ENCODE measurements at places on chromosomes 5 and 9.
A peak's percentile ranks its signal among the peaks of the same experiment; 100 is the strongest.

DNA sequence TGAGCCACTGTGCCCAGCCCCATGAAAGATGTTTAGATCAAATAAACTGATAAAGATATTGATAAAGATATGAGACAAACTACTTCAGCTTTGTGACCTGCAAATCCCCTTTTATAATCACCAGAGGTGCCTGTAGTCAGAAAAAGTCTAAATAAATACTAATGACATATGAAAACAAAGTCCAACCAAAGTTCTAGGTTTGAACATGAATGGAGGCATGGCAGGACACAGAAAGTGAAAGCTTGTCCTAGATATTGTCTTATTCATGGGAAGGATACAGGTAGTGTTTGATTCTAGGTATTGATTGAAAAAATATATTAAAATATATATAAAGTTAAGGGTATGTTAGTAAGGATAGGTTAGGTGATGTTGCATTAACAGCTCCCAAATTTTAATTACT lies 24.6 kb upstream of the PSAT1 start:
- no peak for DNase-seq

DNA sequence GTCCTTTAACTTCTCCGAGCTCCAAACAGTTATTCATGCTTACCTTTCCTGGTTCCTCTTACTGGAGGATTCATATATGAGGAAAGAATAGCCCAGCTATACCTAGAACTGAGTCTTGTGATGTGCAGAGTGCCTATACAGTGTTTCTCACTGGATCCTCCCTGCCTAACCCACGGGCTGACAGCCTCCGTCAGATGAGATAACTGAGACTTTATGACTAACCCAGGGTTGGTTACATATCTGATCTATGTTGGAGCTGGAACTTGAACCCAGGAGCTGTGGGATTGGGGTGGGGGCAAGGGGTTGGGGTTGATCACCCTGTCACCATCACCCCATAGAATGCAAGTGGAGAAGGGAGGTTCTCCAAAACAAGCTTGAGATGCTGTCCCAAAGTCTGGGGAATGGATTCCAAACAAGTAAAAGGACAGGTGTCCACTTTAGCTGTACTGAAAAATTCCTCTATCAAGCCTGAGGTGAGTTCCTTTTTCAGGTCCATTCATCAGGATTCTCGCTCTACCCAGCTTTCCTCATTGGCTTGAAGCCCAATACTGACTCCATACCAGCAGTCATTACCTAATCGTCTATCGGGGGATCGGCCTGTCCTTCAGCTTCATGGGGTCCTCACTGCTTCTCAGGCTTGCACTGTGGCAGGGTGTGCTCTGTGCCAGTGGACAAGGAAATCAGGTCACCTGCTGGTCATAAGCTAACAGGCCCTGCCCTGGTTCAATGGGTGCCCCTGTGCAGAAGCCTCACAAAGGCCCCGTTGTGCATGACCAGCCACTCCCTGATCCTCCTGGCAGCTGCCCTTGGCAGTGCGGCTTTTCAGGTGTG lies 100.6 kb downstream of the ARHGAP26 start:
- no peak for DNase-seq

DNA sequence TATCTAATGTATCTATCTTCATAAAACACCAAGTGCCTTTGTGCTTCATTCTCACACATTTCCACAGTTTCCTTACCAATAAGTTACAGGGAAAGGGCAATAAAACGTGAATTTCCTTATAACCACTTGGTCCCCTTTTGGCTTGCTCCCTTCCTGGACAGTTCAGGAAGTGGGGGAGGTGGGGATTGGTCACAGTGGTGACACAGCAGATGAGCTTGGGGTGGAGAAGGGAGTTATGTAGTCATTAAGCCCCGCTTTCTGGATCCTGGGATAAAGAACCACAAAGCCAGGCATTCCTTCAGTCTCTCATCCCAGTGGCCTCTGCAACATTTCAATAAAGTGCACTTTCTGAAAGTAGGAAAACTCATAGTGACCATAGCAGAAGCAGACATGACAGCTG lies 47.1 kb upstream of the FYB1 start:
- DNase-seq: no peak

DNA sequence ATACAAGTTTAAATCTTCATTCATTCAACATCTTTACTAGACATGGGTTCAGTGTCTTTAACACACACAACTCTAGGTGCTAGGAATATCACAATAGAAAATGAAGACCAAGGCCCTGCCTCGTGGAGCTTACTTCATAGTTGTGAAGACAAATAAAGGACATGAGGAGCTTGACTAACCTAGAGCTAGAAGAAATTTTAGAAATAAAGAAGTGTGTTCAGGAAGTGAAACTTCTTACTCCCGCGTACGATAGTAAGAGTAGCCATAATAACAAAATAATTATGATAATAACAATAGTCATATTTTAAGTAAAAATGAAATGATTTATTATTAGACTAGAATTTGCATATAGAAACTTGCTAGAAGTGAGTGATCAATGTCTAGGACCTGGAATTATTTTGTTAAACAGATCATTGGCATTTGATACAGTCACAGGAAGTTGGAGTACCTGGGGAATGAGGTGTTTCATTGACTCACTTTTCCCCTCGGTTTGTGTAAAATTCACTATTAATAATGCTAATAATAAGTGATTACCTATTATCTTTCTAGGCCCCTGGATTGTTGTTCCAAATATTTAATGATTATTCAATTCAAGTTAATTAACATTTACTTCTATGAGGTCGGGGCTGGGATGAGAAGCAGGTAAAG lies 331.3 kb downstream of the NSG2 start:
- DNase-seq: no peak

DNA sequence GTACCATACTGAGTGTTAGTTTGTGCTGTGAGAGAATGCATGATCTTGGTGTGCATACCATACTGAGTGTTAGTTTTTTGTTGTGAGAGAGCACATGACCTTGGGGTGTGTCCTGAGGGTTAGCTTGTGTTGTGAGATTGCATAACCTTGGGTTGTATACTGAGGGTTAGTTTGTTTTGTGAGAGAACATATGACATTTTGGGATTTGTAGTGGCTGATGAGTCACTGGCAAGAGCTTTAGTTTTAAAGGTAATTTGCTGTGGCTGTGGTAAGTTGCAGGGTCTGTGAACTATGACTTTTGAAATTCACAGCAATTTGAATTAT lies 1068.3 kb upstream of the EDIL3 start:
- DNase-seq: no peak

DNA sequence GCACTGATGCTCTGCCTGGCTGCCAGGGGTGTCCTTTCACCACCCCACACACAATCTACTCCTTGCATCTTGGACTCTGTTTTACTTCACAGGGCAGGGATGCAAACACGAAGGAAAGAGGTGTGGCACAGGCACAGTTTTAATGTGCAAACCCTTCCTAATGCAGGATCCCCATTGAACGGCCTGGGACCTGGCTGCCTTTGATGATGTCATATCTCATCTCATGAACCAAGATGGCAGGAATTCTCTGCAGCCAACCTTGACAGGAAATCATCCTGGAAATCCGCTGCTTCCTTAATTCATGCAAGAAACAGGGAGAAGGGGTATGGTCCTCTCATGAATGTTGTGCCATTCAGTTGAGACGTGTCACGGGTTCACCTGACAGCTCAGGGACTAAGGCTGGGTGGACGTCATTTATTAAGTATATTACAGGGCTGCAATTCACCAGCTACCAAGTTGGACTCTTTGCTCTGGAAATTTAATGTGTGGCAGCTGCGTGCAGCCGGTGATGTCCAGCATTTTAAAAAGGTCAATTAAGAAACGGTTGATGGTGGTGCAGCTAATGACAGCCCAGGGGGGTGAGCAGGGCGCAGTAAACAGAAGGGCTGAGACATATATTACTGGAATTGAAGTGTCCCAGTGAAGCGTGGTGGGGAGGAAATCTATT lies 91.5 kb downstream of the LMNB1 start:
- DNase-seq: no peak

GRCh38 chr9:136533775-136534157 lies 12.1 kb downstream of the NOTCH1 start:
- DNase-seq: no peak

DNA sequence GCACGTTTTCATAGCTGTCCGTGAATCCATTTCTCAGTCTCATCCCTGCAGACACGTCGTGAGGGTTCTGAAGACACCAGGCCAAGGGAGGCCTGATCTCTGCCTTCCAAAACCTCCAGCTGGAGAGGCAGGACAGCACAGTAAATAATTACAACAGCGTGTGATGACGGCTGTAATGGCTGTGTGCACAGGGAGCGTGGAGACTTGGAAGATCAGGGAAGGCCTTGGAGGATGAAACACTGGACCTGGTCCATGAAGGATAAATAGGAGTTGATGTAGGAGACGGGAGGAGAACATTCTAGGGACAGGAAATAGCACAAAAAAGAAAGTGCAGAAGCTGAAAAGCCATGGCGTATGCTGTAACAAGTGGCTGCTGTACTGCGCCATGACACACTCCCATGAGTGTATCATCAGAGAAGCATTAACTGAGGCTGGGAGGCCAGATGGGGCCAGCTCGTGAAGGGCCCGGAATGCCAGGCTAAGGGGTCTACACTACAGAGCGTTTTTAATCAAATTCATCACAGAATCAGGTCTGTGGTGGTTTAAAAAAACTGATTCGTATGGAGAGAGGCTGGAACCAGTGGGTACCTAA lies 97.2 kb downstream of the CRB2 start:
- no peak for DNase-seq

DNA sequence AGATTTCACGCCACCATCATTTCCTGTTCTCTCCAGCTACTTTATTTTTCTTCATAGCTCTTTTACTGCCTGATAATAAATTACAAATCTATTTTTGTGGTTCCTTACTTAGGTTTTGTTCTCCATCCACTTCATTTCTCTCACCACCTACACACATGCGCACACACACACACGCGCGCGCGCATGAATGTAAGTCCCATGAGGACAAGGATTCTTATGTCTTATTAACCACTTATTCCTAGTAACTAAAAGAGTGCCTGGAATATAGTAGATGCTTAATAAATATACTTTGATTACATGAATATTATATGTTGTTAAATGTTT lies 116.5 kb downstream of the TRPM6 start:
- DNase-seq: no peak

- no peak for DNase-seq
These were observed 170.5 kb downstream of the GABBR2 start for GRCh38 chr9:98538203-98538602.

- DNase-seq: no peak
These were observed 31.1 kb upstream of the PCA3 start for GRCh38 chr9:76733096-76733495.

DNA sequence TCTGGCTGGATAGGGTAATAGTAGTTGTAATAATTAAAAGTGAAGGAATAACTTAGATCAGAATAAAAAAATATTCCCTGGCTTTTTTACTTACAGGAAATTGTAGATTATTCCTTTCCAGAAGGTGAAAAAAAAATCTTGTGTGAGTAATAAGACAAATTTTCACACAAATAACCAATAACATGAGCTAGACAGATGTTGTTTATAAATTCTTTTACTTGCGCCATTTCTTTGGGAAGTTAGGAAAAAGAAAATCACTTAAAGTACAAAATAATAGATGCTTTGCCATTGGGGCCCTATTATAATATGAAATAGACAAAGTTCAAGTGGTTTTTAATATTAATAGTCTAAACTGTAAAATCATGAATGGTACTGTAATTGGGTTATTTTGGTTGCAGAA lies 204.1 kb downstream of the ARRDC3 start:
- DNase-seq: no peak

DNA sequence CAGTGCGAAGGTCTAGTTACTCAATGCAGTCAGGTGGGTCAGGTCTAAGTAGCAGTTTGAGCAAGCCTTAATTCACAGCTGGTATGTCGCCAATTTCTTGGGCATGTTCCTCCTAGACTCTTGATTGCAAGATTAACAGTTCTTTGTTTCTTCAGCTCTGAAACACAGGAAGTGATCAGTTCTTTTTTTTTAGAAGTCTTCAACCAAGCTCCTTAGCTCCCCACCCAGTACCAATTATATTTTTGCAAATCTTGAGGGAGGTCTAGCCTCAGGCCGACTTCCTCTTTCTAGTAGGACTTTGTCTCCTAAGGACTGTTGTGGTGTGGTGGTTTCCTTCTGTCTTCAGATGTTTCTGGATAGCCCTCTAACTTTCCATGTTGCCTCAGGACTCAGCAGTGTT lies 2054.2 kb downstream of the MAT2B start:
- no peak for DNase-seq

- no peak for DNase-seq
These were observed 4.3 kb upstream of the SLC22A5 start for GRCh38 chr5:132365213-132365612.

- no peak for DNase-seq
These were observed 33.5 kb upstream of the ZNF354B start for GRCh38 chr5:178826216-178826615.

DNA sequence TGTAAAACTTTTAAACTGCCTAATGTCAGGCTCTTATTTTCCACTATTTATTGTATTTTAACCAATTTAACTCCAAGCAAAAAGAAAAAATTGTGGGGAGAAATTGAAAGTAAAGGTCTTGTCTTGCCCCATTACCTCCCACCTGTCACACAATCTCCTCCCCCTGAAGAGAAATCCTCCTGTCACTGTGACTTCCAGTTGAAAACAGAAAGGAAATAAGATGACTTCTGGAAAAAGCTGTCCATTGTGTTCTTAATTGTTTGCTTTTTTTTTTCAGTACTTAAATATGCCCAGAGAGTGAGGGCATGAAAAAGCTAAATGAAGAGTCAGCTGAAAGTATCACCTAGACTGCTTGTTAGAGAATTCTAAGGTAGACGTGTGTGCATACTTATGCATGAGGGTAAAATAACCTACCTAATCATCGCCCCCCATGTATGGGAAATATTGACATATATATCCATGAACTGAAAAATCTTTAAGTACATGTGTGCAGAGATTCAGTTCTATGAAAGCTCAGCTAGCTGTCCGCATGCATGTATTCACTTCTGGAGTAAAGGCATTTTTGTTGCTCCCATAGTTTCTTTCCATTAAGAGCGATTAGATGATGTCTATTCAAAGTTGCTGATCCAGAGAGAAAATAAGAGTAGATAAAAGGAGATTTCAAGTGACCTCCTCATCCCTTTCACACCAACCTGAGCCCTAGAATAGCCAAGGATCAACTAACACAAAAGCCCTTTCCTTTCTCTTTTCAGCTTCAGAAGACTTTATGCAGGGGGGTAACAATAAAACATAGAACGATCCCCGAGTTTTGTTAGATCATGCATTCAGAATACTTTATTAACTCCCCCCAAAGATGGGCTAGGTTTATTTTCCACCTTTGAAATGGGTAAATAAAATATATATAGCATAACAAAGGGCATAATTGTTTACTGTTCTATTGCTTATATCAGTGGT lies 5.3 kb downstream of the NR2F1-AS1 start:
- peak; percentile 6 for DNase-seq

DNA sequence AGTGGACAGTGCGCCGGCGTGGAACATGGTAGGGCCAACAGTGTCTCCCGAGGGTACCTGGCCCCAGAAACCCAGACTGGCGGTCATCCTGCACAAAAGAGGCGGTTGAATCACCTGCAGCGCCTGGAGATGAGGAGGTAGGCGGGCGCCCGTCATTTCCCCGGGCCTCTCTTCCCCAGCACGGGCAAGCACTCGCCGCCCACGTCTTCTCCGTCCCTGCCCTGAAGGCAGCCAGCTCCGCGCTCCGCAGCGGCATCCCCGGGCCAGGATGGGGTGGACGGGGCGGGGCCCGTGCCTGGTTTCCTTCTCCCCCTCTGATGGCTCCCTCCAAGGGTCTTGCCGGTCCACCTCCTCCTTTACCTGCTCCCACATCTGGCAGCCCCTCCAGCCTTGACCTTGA lies 27.1 kb upstream of the N4BP3 start:
- DNase-seq: no peak

GRCh38 chr9:99171225-99172123 lies 50.3 kb downstream of the ALG2 start:
- no peak for DNase-seq

GRCh38 chr5:134527156-134527960 lies 1.9 kb downstream of the JADE2 start:
- DNase-seq: peak; percentile 52

GRCh38 chr9:8349901-8350300 lies 550.3 kb upstream of the DMAC1 start:
- DNase-seq: no peak
